ENCODE measurements at places on chromosomes 1 and 21.

DNA sequence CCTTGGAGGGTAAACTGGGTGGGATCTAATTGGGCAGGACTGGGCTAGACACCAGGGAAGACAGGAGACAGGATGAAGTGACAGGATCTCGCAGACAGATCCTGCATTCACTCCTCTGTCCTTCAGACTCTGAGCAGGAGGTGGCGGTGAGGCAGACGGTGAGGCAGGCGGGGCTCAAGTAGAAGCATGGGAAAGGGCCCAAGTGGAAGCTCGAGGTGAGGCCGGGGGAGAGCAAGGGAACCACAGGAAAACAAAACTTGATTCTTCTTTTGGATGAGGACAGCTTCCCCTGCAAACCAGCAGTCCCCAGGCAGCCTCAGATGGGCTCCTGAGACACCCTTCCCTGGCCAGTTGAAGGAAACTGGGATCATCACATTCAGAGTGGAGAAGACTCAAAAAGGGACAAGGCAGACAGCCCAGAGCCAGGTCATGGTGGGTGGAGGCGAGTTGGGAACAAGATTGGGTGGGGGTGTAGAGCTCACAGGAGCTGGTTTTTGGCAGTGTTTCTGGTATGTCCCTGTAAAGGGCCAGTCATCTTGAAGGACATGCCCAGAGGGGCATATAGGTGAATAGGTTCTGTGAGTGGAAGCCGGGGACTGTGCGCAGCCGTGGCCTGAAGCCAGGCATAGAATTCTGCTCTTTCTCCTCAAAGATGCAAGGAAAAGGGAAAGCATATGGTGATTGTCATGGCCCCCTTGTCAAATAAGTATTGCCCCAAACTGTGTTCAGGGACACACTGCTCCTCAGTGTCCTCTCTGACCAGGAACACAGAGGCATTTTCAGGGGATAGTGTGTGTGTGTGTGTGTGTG lies 18.0 kb downstream of the INKA2 start:
- no peak for DNase-seq

DNA sequence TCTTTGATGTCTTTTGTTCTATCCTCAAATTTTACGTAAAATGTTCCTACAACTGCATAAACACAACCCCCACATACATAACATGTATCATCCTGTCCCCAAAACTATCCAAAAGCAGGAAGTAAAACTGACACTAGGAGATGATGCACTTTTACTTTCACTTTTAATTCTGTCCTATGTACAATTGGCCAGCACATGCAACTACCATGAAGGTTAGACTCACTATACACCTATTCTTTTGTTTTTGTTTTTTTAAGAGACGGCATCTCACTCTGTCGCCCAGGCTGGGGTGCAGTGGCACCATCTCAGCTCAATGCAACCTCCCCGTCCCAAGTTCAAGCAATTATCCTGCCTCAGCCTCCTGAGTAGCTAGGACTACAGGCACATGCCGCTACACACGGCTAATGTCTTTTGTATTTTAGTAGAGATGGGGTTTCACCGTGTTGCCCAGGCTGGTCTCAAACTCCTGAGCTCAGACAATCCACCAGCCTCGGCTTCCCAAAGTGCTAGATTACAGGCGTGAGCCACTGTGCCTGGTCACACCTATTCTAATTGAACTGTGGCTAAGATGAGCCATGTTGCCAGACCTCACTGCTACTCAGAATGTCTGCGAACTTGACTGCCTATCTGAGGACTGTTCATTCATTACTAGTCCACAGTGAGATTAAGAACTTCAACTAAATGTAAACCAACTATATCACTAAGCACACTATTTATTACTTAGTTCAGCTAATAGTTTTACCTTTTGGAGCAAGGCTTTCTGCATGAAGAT lies 48.0 kb downstream of the TOR3A start:
- DNase-seq = no peak

GRCh38 chr1:32299327-32299726 lies 7.4 kb downstream of the HDAC1 start:
- DNase-seq = no peak

DNA sequence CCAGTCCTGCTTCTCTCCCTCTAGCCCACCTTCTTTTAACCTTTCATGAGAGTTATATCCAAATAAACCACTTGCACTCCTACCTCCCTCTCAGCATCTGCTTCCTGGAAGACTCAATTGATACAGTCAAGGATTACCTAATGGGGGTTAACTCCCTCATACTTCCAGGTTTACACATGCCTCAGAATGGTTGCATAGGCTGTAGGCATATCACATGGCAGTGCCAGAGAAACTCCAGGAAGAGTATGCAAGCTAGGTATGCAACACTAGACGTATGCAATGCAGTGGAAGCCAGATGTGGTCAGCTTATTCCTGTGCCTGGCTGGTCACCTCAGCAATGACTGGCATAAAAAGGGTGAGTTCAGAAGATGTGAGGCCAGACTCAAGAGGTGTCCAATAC lies 32.7 kb upstream of the VANGL1 start:
- no peak for DNase-seq

DNA sequence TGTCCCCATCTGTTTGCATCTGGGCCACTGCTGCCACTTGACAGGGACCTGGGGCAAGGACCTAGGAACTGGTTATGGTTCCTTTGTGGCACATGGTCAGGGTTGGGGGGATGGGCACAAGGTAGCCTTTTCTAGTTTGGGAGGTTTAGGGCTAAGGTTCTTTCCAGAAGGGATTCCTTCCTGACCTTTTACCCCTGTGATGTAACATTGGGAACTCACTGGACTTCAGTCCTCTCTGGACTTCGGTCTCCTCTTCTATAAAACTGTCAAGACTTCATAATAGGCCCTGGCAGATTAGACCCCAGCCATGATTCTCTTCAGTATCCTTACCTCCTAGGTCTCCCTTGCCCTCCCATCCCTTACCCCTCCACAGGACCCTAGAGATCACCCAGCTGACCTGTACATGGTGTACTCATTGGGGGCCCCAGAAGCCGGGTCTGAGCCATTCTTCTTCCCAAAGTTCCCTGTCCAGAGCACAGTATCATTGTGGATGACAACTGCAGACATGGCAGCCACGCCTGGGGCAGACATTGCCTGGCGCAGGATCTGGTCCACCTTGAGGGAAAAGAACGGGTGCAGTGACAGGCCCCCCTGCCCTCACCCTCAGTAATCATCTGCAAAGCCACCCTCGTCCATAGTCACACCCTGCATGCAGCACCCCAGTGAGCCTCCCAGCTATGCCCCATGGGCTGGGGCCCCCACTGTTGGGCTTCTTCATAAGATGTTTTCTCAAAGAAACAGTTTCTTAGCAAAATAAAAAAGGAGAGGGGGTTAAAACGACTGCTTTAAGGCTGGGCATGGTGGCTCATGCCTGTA lies 12.9 kb downstream of the LACTBL1 start:
- DNase-seq = no peak

DNA sequence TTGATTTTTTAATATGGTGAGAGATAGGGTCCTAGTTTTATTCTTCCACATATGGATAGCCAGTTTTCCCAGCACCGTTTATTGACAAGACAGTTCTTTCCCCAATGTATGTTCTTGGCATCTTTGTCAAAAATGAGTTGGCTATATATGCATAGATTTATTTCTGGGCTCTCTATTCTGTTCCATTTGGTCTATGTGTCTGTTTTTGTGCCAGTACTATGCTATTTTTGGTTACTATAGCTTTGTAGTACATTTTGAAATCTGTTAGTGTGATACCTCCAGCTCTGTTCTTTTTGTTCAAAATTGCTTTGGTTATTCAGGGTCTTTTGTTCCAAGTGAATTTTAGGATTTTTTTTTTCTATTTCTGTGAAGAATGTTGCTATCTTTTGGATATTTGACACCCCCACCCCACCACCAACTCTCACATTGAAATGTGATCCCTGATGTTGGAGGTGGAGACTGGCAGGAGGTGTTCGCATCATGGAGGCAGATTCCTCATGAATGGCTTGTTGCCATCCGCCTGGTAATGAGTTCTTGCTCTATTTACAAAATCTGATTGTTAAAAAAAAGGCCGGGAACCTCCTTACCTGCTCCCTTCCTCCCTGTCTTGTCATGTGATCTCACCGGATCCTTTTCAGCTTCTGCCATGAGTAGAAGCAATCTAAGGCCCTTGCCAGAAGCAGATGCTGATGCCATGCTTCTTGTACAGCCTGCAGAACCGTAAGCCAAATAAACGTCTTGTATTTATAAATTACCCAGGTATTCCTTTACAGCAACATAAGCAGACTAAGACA lies 54.8 kb upstream of the KRTAP19-8 start:
- no peak for DNase-seq

DNA sequence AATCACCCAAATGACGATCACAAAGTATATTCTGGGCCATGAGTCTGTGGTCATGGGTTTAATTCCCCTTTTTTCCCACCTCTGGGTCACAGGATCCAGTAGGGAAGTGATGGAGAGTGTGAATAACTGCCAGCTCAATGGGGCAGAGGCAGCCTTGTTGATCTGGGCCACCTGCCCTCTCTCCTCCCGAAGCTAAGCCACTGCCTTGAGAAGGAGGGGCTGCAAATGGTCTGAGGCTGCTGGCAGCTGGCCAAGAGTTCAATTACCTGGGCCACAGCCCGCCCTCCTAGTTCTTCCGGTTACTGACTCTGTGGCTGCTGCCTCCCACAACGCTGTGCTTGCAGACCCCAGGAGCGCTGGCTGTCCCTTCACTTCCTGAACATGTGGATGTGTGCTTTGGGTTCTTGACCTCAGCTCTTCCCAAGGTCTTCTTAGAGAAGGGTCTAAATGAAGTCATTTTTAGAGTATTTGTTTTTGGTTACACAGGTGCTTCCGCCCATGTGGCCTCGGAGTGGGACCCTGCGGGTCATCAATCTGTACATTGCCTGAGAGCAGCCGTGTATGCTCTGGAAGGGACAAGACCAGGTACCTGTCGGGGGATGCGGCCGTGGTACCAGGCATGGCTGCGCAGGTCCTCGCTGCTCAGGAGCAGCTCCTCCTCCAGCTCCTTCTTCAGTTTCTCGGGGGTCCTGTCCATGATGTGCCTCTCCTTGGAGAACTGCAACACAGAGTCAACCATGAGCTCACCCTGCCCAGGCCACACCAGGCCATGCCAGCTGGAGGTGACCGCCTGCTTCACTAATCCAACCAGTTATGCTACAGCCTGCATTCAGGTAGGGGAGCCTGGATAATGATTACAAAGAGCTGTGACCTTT lies 89.7 kb downstream of the BCAR3 start:
- no peak for DNase-seq

DNA sequence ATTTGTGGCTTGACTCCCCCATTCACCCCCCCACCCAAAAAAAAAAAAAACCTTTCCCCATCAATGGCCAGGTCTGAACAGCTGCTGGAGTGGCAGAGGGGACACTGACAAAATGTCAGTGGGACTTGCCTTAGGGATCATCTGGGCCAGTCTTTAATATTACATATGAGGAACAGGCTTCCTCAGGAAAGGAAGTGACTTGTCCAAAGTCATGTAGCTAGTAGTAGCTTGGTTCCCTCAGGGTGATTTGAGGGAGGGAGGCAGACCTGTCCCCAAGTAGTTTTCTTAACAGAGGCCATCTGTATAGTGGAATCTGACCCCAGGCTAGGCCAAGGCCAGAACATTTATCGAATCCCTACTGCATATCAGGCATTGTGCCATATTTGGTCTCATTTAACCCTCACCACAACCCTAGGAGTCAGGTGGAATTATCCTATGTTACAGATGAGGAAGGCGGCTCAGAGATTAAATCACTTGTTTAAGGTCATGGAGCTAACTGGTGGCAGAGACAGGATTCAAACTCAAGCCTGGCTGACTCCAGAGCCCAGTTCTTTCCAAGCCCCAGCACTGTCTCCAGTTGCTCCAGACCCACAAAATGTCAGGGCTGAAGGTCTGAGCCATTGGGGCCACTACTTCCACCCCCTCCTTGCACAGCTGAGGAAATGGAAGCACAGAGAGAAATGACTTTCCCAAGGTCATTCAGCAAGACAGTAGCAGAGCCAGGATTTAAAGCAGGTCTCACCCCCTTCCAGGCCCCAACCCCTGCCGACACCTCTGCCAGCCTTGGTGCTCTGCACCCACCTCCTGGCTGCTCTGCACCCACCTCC lies 10.4 kb downstream of the ZBTB7B start:
- DNase-seq = no peak

DNA sequence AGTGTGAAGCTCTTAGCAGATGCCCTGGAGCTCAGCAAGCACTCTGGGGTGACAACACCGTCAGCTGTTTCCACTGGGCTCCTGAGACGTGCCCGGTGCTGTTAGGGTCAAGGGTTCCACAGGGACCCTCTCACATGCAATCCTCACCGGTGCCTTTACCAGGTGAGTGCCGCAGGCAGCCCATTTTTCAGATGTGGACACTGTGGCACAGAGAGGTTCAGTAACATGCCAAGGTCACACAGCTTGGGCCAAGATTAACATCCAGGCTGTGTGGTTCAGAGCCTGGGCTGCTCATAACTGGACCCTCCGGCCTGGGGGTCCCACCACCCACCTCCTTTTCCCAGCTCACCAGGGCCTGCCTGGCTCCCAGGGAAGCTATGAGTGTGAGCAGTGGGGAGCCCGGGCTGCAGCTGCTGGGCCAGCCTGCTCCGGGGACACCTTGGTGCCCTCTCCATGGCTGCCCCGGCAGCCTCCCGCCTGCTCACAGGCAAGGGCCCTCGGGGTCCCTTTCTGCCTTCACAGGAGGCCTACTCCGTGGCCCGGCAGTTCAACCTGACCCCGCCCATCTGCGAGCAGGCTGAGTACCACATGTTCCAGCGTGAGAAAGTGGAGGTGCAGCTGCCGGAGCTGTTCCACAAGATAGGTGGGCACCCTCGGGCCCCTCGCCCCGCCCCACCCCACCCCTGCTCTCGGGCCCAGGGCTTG lies 49.3 kb downstream of the KCNAB2 start:
- DNase-seq = no peak

DNA sequence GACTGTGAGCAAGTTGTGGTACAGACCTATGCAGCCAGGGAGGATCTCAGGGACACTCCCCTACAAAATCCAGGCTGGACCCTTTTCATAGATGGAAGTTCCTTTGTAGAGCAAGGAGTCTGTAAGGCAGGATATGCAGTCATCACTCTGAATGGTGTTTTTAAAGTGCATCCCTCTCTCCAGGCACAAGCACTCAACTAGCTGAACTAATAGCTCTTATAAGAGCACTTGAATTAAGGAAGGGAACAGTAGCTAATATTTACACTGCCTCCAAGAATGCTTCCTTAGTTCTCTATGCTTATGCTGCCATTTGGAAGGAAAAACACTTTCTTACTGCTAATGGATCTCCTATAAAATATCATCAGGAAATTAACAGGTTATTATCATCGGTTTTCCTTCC lies 27.0 kb upstream of the SMYD3 start:
- no peak for DNase-seq

- no peak for DNase-seq
Measured at GRCh38 chr21:16239659-16240265, 510.0 kb downstream of the USP25 start.

Measured in pulmonary artery endothelial cell (primary cell).